ENCODE measurements at places on chromosomes 1 and 21.

DNA sequence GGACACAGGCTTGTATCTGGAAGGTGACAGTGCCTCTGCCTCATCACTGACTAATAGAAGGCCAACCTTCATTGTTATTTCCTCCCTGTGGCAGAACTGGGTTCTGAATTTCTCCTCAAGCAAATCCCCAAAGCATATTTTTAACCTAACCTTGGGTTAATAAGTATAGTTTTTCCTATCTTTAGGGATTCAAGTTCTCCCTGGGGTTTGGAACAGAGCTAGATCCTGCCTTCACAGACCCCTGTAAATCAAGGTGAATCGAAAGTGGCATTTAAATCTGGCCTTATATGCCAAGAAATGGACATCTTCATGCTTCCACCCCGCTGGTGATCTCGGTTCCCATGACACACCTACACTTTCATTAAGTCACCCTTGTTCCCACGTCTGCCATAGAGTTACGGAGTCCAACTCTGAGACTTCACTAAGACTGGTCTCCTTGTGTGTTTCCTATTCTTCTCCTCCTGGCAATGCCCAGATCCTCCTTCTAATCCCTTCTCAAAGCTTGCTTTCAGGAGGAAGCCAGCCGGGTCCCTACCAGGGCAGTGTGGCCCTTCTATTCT, 4.3 kb upstream of the CHI3L2 start:
- no peak for DNase-seq

DNA sequence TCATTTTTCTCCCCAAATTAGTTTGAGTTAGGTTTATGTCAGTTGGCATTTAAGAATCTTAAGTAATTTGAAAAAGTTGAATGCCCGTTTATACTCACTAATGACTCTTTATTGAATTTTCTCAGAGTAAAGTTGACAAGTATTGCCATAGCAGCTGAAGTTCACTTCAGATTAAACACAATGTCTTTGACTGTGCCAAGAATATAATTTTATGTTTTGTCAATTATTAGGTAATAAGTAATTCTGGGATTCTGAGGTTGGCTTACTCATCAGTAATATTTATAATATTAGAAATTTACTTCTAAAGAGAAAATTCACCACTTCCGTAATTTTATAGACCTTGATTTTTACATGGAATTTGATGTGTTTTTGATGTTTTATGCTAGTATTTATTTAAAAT, 369.3 kb upstream of the TMPRSS15 start:
- DNase-seq: no peak

DNA sequence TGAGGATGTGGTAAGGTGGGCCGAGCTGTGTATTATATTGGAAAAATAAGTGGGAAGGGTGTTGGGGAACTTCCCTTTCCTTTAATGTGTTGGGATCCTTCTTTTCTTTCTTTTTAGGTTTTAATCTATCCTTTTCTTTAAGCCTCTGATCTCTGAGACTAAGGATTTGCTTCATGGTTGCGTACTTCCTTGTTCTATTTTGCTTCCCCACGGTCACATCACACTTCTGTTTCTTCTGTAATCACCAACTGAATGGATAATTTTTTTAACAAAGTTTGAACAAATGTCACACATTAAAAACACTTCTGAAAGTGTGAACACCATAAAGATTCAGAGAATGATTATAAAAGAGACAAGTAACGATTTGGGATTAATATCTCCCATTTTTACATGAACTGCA, 17.4 kb downstream of the DMRTA2 start:
- no peak for DNase-seq

DNA sequence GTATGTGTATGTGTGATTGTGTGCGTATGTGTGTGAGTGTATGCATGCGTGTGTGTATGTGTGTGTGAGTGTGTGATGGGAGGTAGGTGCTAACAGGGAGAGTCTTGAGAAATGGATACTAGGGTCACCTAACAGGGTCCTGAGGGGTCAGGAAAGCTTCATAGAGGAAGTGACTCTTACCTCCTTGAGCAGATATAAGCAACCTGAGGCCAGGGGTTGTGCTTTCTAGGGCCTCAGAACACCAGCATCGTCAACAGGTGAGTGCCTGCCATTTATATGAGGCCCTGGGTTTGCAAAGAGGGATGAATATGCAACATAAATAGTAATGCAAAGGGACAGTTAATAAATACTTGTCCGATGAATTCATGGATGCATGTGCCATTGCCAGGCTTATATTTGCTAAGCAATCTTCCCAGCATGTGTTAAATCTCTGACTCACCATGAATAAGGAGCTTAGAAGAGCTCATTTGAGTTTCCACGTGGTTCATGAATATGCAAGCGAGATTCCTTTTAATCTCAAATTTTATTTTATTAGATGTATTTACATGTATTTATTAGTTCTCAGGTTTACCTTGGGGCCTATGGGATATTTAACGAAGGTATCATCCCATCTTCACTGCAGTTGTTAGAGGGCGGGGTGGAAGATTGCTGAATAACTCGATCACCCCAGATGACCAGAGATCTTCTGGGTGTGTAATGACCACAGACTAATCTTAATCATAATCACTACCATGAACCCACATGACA, 438.3 kb downstream of the CAMTA1 start:
- no peak for DNase-seq

- DNase-seq: peak; percentile 48
Measured at GRCh38 chr1:156705918-156706656, 704 bp upstream of the CRABP2 start.

GRCh38 chr1:196858811-196859210, 29.0 kb upstream of the CFHR4 start:
- DNase-seq: no peak

GRCh38 chr1:11731691-11732283, 4.1 kb upstream of the AGTRAP start:
- DNase-seq: no peak

DNA sequence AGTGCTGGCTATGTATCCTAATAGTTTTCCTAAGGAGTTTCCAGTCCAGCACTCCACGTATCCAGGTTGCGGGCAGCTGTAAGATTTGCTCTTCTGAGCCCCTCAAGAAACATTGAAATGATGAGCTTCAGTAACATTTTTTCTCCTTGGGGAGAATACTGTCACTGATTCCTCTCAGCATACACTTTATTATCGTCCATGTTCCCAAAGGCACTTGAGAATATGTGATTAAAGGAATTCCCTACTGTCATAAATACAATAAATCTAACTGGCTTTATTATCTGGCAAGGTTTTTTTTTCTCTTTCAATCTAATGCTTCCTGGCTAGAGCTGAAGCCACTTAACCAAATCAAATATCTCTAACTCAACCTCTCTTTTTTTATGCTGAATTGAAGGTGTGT, 359.2 kb upstream of the PKN2 start:
- no peak for DNase-seq

GRCh38 chr1:74908797-74909196, 175.8 kb downstream of the TYW3 start:
- no peak for DNase-seq

DNA sequence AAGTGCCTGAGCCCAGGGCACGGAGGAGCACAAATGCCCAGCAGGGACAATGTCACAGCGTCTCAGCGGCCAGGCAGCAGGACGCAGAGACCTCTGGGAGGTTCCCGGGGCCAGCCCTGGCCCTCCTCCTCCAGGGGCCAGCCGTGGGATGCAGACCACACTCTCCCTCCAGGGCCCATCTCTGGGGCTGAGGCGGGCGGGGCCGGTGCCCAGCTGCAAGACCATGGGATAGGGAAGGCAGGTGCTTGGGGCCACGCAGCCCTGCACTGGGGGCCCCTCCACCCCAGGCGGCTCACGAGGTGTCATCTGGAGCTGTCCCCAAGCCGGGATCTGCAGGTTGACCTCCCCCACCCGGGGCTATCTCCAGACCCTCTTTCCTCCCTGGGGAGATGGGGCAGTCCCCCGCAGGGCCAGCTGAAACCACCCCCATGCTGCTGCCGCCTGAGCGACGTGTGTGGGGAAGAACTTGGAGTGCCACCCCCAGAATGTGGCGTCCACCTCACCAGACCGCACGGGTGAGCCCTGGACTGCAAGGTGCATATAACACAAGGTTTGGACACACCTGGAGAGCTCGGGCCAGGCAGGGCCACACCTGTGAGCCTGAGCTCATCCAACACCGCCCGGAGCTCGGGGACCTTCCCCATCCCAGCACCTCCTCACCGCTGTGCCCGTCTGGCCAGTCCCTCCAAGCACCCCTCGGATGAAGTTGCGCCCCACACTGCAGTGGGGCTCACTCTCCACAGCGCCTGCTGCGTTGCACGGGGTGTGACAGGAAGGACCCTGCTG, 4.1 kb upstream of the TTLL10 start:
- no peak for DNase-seq

DNA sequence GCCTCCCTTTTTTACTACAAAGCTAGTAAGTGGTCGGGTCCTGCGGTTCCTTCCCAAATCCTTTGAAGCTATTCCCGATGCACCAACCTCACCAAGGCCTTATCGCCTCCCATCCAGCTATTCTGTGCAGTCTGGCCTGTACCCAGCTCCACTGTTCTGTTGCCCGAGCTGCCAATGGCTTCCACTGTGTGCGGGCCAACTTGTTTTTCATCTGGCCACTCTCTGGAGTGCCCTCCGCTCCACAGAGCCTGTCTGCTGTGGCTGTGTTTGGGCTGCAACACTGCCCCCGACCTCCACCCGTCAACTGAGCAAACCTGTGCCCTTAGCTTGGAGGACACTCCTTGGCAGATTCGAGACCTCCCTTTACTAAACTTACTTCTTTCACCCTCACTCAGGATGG, 125.0 kb downstream of the KIAA0319L start:
- DNase-seq: no peak

DNA sequence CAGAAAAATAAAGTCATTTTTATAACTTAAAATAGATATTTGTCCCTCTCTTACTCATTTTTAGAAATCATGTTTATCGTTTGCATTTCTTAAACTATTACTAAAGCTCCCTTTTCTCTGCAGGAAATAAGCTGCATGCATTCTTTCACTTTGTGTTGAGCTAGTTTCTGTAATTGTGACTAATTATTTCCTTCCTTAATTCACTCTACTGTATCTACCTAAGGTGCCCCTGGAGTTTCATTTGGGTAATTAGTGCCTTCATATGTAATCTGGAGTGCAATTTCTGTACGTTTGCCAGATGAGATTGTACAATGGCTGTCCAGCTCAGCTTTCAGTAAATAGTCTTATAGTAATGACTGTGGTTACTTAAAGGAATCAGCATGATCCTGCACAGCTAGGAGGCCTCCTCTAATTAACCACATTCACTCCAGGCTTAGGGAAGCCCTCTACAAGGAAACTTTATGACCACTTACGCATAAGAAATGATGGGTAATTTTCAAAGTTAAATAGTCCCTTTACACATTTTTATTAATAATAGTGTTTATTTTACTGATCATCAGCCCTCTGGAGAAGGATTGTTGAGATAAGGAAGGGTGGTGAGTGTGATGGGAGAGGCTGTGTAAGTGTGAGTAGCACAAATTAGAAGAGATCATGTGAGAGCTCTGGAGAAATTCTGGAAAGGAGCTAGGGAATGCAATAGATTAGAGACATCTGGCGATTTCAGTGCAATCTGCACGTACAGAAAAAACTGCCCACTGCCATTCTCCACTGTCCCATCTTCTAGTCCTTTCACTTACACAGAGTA, 86.8 kb downstream of the LRRC8C start:
- no peak for DNase-seq

DNA sequence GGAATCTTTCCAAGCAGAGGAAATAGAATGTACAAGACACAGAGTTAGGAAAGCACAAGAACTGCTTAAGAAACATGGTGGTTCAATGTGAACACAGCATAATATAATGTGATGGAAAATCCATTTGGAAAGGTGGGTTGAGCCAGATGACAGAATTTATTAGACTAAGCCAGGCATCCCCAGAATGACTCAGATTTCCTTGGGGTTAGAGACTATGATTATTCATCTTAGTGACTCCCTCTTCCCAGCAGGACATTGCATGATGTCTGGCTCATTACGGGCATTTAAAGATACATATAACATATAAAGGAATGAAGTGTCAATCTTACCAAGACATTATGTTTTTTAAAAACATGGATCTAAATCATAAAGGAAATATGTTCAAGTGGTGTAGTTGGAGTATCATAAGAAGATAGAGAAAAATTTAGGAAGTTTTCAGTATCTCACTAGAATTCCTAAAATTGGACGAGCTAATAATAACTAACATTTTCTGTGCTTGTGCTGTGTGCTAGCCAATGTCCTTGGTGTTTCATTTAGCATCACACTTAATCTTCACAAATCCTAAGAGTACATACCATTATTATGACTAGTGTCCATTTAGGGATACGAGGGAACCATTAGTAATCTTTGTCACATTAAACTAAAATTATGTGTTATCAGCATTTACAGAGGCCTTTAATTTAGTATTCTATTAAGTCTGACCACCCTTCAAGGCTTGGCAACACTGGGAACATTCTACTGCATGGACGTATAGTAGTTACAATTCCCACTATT, 41.0 kb upstream of the ST6GALNAC5 start:
- no peak for DNase-seq

- no peak for DNase-seq
Measured at GRCh38 chr1:243910607-243911006, 60.6 kb upstream of the AKT3 start.

- DNase-seq: no peak
Measured at GRCh38 chr1:70171512-70171911, 33.9 kb downstream of the LRRC40 start.

GRCh38 chr1:4109628-4109940, 209.5 kb upstream of the C1orf174 start:
- no peak for DNase-seq

- DNase-seq: no peak
Measured at GRCh38 chr1:205066141-205066818, 18.0 kb downstream of the TMEM81 start.

GRCh38 chr1:157234705-157235273, 96.6 kb upstream of the ETV3 start:
- DNase-seq: no peak

- DNase-seq: no peak
Measured at GRCh38 chr1:243525085-243525487, 269.2 kb downstream of the SDCCAG8 start.

DNA sequence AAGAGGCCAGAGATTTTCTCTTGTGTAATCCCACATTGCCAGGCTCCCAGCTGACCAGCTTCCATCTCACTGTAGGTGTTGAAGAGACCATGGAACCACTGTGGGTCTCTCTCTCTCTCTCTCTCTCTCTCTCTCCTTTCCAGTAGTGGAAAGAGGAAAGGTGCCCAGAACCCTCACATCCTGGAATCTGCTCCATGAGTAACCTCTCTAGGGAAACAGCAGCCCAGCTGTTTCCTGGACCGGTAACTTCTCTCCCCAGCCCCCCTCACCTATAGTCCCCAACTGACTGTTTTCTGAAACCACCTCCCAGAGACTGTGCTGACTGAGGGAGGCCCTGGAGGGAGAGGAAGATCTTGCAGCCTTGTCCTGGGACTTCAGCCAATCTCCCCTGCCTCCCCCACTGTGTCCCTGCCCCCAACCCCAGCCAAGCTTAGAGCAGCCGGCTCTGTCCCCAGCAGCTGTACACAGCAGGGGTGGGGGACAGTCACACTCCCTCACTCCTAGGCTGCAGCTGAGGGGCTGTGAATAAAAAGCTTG, 20.6 kb upstream of the SLC45A3 start:
- no peak for DNase-seq

All from activated naive CD8-positive, alpha-beta T cell treated with anti-CD3 and anti-CD28 coated beads, Interleukin-2, amount 50 U/mL, for 16 hours (primary cell).